Pericardium fibroblast (primary cell): ENCODE measurements at places on chromosomes 7 and 10. TPM values are rescaled to one million over a fixed set of nuclear protein-coding genes. Genes with fewer than 3 reads are reported as not detected.

The UNCX gene
- total RNA-seq: not detected in 2 replicates

The NCF1 gene
- total RNA-seq: not detected in 2 replicates

The SFRP4 gene
- 0.93 and 2.6 TPM in 2 replicates for total RNA-seq

The GJD4 gene
- total RNA-seq: not detected in 2 replicates

The PLPP4 gene
- total RNA-seq: 0.70 and 0.85 TPM in 2 replicates
